Placental pericyte (primary cell): ENCODE measurements at places on chromosomes 5 and 9. TPM values are rescaled to one million over a fixed set of nuclear protein-coding genes. Genes with fewer than 3 reads are reported as not detected.

MYOT gene
- total RNA-seq, result not detected in 2 replicates

FAM200C gene
- total RNA-seq, result 2.2 and 3.4 TPM in 2 replicates

POU5F2 gene
- 0.88 and 1.7 TPM in 2 replicates for total RNA-seq

SH3TC2 gene
- total RNA-seq, result 0.44 and 10.6 TPM in 2 replicates

PIP5K1B gene
- total RNA-seq, result under 0.01 TPM in 2 replicates

SPINK14 gene
- not detected in 2 replicates for total RNA-seq

SPINK1 gene
- total RNA-seq, result not detected in 2 replicates

NUDCD2 gene
- 2.6 and 5.4 TPM in 2 replicates for total RNA-seq

SNCB gene
- total RNA-seq, result 0.14 TPM in 1 of 2 replicates, not detected in the other

SGCD gene
- 0.88 and 2.9 TPM in 2 replicates for total RNA-seq

NTMT1 gene
- total RNA-seq, result 29.1 and 44.7 TPM in 2 replicates

SH2D3C gene
- total RNA-seq, result 0.22 TPM in 1 of 2 replicates, not detected in the other

EIF4EBP3 gene
- 1.3 TPM in 1 of 2 replicates, not detected in the other for total RNA-seq

GIN1 gene
- total RNA-seq, result 4.2 and 6.4 TPM in 2 replicates

SPATA31A3 gene
- total RNA-seq, result not detected in 2 replicates

HAVCR1 gene
- 0.88 TPM in 1 of 2 replicates, not detected in the other for total RNA-seq

TXNDC8 gene
- total RNA-seq, result not detected in 2 replicates

TMEM232 gene
- 0.72 and 2.6 TPM in 2 replicates for total RNA-seq

DNAH5 gene
- total RNA-seq, result 0.66 and 2.3 TPM in 2 replicates

ZNF608 gene
- total RNA-seq, result 5.5 and 11.5 TPM in 2 replicates

ORM2 gene
- total RNA-seq, result not detected in 2 replicates

SHROOM1 gene
- total RNA-seq, result 2.0 and 8.9 TPM in 2 replicates

MARCHF11 gene
- total RNA-seq, result not detected in 2 replicates

ABL1 gene
- 79.3 and 81.0 TPM in 2 replicates for total RNA-seq

RABL6 gene
- 77.0 and 129 TPM in 2 replicates for total RNA-seq

IFNW1 gene
- total RNA-seq, result not detected in 2 replicates

ENTPD2 gene
- total RNA-seq, result not detected in 2 replicates

CSF1R gene
- 0.66 and 1.1 TPM in 2 replicates for total RNA-seq

GRXCR2 gene
- not detected in 2 replicates for total RNA-seq

GFI1B gene
- total RNA-seq, result not detected in 2 replicates

TAF11L4 gene
- not detected in 2 replicates for total RNA-seq

MTX3 gene
- 10.1 and 15.5 TPM in 2 replicates for total RNA-seq

SCGB3A2 gene
- not detected in 2 replicates for total RNA-seq

OR1B1 gene
- total RNA-seq, result not detected in 2 replicates

PITX1 gene
- 76.3 and 209 TPM in 2 replicates for total RNA-seq
